ENCODE measurements at places on chromosomes 1 and 21. TPM values are rescaled to one million over a fixed set of nuclear protein-coding genes. Genes with fewer than 3 reads are reported as not detected.

GRCh38 chr1:48608882-48609281, 136.9 kb upstream of the SPATA6 start:
- DNase-seq = no peak

The FAM163A gene
- 0.16 TPM for total RNA-seq

DNA sequence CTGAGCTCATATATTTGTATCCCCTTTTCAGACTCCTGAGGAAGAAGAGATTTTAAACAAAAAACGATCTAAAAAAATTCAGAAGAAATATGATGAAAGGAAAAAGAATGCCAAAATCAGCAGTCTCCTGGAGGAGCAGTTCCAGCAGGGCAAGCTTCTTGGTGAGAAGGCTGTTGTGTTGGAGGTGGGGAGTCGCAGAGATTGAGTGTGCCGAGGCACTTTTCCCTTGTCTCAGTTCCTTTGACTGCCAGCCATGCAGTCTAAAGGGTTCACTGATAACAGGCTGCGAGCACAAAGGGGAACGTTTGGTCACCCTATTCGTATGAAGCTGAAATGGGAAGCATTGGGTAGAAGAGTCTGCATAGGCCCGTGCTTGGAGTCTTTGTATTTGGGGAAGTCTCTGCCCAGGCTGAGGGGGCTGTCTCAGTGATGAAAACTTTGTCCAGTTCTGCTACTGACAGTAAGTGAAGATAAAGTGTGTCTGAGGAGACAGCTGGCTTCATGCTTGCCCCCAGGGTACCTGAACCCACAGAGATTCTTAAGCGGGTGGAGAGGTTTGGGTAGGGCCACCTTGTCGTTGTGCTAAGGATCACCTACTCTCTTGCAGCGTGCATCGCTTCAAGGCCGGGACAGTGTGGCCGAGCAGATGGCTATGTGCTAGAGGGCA, 2.8 kb downstream of the RPS8 start:
- DNase-seq = no peak

GRCh38 chr1:57506941-57507340, 83.1 kb upstream of the DAB1 start:
- no peak for DNase-seq

DNA sequence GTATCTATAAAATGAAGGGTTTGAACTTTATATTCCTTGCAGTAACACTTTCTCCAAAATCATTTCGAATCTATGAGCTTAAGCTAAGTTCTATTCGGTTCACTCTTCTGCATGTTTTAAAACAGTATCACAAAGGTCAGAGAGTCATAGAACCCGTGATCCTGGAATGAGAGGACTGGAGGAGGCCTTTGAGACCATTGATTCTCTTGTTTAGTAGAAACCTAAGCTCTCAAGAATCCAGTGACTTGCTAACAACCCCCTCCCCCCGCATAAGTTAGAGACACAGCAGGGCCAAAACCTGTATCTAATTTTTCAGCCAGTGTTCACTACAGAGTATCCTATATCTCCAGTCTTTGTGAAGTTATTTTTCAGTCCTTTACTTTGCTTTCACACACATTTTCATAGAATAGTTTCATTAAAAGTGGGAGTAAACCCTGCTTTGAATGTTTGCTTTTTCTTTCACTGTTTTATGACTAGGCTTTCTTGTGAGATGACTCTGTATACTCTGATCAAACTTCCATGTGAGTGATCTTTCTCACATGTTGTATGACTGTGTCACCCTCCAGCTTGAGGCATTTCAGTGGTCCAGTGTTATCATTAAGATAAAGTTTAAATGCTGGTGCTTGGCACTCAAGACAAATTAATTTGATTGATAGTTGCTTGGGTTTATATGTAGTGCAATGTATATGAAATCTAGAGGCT, 275.4 kb upstream of the SGIP1 start:
- no peak for DNase-seq

GRCh38 chr1:66750577-66750976, 1.7 kb upstream of the DYNLT5 start:
- no peak for DNase-seq

The WDR64 gene
- not detected for total RNA-seq

DNA sequence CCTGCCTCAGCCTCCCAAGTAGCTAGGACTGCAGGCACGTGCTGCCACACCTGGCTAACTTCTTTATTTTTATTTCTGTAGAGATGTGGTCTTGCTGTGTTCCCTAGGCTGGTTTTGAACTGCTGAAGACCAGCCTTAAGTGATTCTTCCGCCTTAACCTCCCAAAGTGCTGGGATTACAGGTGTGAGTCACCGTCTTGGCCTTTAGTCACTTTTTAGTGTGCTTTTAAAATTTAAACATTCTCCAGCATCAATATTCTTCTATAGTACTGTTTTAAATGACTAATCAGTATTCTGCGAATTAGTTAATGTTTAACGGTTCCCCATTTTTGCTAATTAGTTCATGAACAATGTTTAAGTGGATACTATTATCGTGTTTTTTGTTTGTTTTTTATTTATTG, 60.6 kb downstream of the DYRK1A start:
- DNase-seq = no peak

The GNG4 gene
- 0.11 TPM for total RNA-seq

DNA sequence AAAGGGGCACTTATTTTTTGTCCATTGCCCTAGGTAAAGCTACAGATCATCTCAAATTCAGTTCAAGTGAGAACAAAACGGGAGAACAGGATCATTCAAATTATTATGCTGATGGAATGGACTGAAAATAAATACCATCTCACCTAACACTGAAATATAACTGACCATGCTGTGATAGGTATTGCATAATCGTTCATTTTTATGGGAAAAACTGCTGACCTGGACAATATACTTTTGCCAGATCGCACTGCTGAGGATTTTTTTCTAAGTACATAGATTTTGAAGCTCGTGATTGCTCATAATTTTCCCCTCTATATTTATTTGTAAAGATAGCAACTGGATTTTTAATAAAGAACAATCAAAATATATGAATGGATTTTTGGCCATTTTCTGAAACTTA, 636.6 kb upstream of the NEGR1 start:
- DNase-seq = no peak

GRCh38 chr21:23394458-23394857, 2212.8 kb downstream of the MRPL39 start:
- DNase-seq = no peak

DNA sequence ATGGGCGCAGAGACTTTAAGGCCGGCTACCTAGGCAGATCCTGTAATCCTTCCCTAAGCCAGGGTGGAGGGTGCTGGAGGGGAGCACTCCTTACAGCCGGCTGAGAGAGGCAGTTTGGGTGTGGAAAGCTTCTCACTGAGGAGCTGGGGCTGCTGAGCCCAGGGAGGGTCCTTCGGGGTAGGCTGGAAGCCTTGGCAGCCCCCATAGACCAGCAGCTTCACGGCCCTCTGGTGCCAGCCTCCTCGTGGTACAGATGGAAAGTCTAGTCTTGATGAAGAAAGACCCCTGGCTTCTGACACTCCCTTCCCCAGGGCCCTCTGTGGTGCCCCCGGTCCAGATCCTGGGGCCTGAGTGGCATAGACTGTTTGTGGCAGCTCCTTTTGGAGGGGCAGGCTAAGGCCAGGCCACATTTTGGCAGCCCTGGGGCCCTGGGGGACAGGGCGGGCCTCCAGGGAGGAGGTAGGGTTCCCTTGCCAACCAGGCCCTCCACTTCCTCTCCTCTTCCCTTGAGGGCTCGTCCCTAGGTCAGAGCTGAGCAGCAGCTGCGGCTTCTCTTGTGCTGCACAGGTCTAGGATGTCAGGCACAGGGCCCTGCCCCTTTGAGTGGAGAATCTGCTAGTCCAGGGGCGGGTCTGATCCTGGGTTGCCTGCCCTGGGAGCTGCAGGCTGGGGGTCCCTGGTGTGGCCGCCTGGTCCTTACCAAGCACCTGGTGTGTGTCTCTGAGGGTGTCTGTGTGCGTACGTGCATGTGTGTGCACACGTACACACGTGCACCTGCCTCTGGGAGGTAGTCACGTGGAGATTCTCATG, 4.8 kb downstream of the AMPD2 start:
- no peak for DNase-seq

The THEM5 gene
- not detected for total RNA-seq

The BCAN gene
- 0.05 TPM for total RNA-seq

DNA sequence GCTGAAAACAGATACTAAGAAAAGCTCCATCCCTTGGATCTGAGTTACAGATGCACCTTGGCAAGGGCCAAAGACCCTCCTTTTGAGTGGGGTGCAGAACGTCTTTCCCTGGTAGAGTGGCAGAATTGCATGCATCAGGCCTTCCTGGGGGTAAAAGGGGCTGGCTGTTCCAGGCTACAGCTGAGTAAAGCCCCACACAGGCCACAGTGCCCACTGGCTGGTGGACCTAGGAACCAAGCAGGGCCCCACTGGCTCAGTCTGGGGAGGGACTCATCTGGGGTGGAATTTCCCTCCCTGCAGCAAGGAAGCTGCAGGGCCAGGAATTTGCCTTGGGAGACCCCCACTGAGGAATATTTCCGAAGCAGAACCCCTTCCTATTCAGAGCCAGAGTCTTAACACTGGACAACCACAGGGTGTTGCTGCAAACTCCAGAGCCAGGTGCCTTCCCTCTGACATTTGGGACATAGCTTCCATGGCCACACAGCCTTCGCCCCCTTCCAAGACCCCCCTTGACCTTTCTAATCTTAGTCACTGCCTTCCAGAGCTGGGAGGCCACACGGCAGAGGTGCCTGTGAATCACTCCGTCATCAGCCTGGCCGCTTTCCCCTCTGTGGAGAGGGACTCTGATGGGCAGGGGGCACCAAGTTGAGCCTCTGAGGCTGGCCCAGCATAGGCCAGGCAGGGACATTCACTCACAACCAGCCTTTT, 52.5 kb downstream of the LACTBL1 start:
- no peak for DNase-seq

- DNase-seq = no peak
Measured at GRCh38 chr1:165888552-165888920, 61.1 kb downstream of the UCK2 start.

- no peak for DNase-seq
Measured at GRCh38 chr1:145786271-145786670, 37.6 kb downstream of the RNF115 start.

The RGSL1 gene
- not detected for total RNA-seq

DNA sequence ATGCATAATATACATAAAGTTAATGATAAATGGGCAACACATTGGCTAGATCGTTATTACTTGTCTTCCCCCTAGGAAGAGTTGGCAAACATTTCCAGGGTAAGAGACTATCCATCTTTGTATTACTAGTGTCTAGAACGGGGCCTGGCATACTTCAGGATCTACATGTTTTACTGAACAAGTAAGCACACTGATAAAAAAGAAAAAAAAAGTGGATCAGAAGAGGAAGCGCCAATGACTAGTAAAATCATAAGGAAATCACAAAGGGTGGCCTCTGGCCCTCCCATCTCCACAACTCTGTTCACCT, 482 bp downstream of the TM2D1 start:
- DNase-seq = no peak

The FAM3B gene
- total RNA-seq = not detected

The TRAF3IP3 gene
- 1.2 TPM for total RNA-seq

DNA sequence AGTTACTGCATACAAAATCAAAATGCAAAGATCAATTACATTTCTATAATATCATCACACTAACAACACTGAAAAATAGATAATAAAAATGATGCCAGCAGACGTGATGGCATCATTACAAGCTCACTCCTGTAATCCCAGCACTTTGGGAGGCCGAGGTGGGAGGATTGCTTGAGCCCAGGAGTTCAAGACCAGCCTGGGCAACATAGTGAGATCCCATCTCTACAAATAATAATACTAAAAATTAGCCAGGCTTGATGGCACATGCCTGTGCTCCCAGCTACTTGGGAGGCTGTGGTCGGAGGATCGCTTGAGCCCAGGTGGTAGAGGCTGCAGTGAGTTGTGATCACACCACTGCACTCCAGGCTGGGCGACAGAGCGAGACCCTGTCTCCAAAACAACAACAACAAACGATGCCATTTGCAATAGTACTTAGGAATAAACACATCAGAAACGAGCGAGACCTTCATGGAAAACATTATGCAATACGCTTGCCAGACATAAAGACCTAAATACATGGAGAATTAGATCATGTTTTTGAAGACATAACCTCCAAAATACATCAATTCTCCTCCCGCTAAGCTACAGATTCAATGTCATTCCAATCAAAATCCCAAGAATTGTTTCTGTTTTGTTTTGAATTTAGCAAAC, 86.6 kb upstream of the ERRFI1 start:
- DNase-seq = no peak

DNA sequence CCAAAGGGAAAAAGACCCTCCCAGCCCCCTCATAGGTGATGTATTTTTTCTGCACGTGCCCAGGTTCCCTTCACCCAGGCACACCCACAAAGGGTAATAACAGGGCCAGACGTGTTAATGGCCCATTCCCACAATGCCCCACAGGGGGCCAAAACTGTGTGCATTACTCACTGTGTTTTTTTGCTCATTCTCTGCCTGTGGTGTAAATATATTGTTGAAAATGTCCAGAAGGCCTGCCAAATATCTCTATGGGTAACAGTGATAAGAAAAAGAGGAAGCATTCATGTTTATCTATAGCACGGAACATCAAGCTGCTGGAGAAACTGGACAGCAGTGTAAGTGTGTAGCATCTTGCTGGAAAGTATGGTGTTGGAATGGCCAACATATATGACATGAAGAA, 21.9 kb downstream of the RHEX start:
- DNase-seq = no peak

The EFHD2 gene
- 15.0 TPM for total RNA-seq

DNA sequence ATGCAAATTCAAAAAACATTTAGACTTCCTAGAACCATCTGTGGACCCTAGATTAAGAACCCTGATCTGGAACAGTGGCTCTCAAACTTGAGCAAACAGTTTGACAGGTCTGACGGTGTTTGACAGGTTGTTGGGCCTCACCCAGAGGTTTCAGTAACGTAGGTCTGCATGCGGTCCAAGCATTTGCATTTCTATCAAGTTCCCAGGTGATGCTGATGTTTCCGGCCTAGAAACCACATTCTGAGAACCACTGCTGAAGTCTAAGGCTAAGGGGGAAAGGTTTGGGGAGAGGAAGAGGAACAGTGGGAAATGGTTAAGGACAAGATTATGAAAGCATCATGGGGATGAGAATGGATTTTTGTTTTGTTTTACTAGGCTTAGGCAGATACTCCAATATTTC, 48.6 kb downstream of the MDM4 start:
- DNase-seq = no peak

The SYNC gene
- 16.2 TPM for total RNA-seq

GRCh38 chr1:2270260-2271100, 42.4 kb downstream of the SKI start:
- no peak for DNase-seq

The CFH gene
- 36.4 TPM for total RNA-seq

DNA sequence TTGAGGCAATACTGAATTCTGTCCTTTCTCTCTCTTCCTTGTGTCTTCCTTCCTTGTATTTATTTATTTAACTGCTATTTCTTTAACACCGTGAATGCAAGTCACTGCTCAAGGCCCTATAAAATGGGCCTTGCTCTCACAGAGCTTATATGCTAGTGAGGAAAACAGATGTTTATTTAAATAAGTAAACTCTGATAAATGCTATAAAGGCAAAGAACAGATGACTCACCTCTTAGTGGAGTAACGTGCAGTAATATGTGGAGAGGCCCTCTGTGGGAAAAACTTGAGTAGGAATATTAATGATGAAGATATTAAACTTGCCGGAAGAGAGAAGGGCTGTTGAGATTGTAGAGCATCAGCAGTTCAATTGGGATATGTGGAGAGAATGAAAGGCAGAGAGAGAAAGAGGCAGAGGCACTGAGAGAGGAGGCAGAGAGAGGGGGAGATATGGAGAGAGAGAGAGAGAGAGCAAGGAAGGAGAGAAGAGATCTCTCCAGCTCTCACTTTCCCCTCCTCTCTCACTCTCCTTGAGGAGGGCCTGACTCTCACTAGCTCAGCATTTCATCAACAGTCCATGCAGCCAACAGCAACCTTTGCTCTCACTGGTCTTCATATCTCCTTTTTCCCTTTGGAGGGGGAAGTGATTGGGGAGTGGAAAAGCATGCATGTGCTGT, 322.2 kb downstream of the LMX1A start:
- DNase-seq = no peak

Measured in left ventricle myocardium inferior (tissue), 1 donor.